ENCODE measurements at places on chromosomes 1 and 21. TPM values are rescaled to one million over a fixed set of nuclear protein-coding genes. Genes with fewer than 3 reads are reported as not detected.

Gene TRNAU1AP
- total RNA-seq, result 46.0 TPM

Gene PTGS2
- 3.7 TPM for total RNA-seq

Gene GSTM2
- 3.1 TPM for total RNA-seq

Gene SLC5A3
- 23.8 TPM for total RNA-seq

Gene PIK3C2B
- 19.4 TPM for total RNA-seq

Gene ALX3
- not detected for total RNA-seq

Gene SPRR2F
- total RNA-seq, result not detected

Gene TRIM33
- 32.0 TPM for total RNA-seq

Gene NPHS2
- not detected for total RNA-seq

Gene TCHHL1
- not detected for total RNA-seq

Gene KAZN
- 0.35 TPM for total RNA-seq

Gene S100A10
- 263 TPM for total RNA-seq

Gene CYP4B1
- total RNA-seq, result not detected

Gene KRTAP12-2
- total RNA-seq, result not detected

Gene SPOCD1
- 0.18 TPM for total RNA-seq

Gene MX2
- 13.2 TPM for total RNA-seq

Gene LCE2C
- total RNA-seq, result not detected

Data from CD8-positive, alpha-beta memory T cell (primary cell).